ENCODE measurements at places on chromosomes 1 and 21.

- DNase-seq: peak; percentile 61
These were observed 341.0 kb upstream of the NEGR1 start for GRCh38 chr1:72623299-72623708.

DNA sequence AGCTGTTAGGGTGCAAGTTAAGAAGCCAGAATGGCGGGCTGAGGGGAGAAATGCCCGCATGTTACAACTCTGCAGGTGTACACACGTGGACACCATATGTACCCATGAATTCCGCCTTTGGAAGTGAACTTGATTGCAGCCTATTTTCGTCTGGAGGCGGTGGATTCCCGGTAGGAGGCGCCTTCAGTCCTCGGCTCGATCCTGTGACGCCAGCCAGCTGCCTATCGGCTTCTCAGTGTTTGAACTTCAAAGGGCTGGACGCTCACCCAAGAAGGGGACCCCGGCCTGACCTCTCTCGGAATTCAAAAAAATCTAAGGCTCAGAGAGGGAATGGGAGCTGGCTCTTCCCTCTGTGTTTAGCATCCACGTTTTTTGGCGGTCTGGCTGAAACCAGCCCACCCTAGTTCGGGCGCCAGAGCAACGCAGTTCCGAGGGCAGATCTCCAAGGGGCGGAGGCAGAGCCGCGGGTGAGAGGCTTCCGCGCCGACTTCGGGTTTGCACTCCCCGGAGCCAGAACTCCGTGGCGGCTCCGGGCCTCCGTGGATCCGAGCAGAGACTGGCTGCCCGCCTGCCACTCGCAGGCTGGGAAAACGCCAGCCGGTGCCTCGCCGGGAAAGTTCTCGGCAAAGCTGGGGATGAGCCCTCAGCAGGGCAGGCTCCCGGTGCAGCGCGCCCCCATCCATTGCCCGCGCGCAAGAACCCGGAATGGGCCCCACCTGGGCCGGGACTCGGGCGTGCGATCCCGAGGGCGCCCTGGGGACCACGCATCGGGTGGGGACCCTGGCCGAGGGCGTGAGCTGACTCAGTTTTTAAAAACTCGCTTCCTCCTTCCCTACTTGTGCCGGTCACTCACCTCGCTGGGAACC, 996 bp upstream of the TMEM51 start:
- DNase-seq: peak; percentile 91

DNA sequence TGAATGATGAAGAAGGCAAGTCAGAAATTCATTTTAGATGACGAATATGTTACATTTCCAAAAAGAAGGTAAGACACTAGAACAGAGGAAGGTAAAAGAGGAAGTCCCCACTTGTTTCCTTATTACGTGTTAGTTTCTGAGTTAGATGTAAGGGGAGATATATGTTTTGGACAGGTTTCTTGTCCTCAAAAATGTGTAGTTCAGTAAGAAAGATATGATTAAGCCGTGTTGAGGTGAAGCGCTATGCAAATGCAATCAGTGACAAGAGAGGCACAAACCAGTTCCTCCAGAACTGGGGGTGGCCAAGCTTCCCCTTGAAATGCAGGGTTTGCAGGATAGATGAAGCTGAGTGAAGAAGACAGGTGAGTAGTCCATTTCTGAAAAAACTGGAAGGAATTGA, 293.3 kb upstream of the RUNX1 start:
- no peak for DNase-seq

DNA sequence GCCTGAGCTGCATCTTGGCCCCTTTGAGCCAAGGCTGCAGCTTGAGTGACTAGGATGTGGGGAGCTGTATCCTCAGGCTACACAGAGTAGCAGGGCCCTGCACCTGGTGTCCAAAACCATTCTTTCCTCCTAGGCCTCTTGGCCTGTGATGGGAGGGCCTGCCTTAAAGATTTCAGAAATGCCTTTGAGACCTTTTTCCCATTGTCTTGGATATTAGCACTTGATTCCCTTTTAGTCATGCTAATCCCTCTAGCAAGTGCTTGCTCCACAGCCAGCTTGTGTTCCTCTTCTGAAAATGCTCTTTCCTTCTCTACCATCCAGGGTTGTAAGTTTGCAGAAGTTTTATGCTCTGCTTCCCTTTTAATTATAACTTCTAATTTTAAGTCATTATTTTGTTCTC, 21.7 kb upstream of the KIRREL1 start:
- no peak for DNase-seq

- peak; percentile 16 for DNase-seq
These were observed 24.2 kb downstream of the CEP170 start for GRCh38 chr1:243230914-243231313.

- no peak for DNase-seq
These were observed 22.9 kb upstream of the ATP1A1 start for GRCh38 chr1:116350097-116350645.

GRCh38 chr1:62362926-62363325, 43.7 kb upstream of the KANK4 start:
- no peak for DNase-seq
